Stimulated activated CD4-positive, alpha-beta T cell treated with anti-CD3 and anti-CD28 coated beads, Interleukin-4, amount 100 ng/mL, for 48 hours (primary cell): ENCODE measurements at places on chromosomes 11 and 22.
A peak's percentile ranks its signal among the peaks of the same experiment; 100 is the strongest.

DNA sequence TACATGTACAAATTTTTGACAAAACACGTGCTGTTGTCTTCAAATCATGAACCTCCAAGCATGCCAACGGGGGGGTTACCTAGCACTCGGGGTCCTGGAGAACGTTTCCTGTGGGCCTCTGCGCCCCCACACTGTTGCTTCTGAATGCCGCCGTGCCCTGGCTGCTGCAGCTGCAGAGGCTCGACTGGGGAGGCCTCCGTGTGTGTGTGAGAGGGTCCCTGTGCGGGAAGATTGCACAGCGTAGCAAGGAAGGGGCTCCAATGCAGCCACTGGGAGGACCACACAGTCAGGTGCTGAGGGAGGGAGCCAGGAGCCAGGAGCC, 1322.2 kb downstream of the TBC1D22A start:
- DNase-seq: no peak

DNA sequence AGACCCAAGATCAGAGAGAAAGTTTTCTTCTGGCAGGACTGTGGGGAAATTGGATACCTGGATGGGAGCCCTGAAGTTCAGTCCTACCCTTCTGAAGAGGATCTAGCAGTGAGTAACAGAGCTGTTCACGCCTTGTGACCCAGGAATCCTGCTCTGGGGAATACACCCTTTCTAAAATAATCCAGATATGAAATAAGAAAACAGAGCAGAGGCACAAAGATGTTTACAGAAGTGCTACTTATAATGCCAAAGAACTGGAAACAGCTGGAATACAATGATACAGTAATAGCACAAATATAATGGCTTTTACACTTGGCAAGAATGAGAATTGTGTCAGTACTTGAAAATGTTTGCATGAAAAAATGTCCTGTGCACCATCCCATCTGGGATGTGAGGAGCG, 304.0 kb upstream of the NARS2 start:
- no peak for DNase-seq

DNA sequence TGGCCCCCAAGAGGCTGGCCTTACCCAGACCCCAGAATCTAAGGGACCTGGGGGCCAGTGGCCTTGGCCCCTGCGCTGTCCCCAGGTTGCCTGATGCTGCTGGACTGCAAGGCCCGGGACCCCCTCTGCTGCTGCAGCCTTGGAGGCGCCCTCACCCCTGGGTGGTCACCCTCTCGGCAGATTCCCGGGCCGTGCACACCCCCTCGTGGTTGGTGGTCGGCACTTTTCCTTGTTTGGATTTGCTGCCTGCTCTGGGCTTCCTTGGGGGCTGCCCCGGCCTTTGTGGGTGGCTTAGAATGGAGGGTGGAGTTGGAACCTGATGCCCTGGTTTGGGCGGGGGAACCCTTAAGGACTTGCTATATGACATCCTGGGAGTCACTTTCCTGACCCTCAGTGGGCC, 5.3 kb downstream of the RIN1 start:
- no peak for DNase-seq

DNA sequence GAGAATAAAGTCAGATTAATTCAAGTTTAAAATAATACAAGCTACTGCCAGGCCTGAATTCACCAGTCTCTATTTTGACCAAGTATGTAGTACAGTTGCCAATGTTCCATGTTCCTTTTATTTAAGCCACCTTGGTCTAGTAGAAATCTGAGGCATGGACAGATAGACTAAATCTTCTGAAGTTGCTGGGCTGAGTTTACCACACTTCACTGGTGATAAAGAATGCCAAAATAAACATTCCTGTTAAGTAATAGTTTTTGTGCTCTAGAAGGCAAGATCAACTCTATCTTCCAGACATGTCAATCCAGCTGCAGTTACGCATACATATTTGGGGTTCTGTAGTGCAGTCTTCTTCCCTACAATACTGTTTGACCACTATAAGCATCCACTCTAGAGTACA, 83.9 kb upstream of the C11orf87 start:
- DNase-seq: no peak

DNA sequence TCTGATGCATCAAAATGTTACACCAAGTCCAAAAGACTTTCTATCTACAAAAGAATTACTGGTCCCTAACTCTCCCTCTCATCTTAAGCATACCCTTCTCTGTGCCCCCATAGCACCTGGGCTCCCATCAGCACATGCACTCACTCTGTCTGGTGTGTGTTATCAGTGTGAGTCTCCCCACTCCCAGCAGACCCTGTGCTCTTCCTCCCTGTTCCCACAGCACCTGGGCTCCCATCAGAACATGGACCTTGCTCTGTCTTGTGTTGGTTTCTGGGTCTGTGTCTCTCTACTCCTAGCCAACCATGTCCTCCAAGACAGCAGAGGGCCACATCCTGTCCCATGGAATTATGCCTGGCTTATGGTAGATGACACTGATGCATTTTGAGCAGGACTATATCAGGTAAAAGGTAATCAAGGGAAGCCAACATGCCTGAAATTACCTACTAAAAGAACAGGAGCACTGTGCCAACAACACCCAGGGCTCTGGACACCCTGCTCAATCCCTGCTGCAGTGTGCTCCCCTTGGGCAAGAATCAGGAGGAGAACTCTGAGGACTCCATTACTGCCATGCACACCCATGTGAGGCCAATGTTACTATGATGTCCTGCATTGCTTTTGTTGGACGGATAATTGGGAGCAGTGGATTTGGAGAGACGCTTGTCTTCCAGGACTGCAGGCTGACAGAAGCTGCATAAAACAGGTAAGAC, 34.3 kb downstream of the GAB4 start:
- DNase-seq: no peak

DNA sequence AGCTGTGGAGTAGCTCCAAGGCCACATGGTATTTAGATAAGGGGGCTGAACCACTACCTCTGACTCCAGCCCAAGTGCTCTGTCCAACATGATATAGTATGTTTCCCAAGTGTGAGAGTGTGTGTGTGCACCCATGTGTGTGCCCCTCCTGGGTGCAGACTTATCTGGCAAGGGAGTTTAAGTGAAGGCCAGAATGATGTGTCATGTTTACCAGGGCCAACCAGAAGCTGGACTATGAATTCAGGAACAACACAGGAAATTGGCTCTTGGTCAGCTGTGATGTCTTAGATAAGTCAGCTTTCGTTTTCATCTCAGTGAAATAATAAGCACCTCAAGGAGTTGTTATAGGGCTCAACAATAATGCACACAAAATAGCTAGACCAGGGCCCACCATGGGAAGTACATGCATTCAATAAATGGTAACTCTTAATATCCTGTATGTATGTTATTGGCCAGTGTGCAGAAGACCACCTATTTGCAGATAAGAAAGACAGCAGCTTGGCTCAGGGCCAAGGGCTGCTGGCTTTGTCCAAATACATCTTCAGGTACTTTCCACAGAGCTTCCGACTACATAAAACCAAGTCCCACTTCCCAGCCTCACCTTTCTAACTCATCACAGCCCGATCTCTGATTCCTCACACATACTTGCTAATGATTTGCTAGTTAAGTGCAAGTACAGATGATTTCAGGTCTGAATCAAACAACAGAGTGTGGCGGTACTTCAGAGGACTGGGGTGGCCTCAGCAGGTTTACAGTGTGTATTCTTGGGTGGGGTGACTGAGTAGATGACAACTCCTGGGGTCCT, 120.9 kb downstream of the ME3 start:
- DNase-seq: no peak

DNA sequence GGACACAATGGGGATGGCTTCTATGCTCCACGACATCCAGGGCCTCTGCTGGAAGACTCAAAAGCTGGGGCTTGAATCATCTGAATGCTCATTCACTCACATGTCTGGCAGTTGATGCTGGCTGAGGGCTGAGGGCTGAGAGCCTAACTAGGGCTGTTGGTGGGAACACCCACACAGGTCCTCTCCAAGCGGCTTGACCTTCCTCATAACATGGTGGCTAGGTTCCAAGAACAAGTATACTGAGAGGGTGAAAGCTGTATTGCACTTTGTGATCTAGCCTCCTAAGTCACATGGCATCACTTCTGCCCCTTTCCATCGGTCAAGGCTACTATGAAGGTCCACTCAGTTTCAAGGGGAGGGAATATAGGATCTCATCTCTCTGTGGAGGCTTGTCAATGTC, 7.5 kb downstream of the TMEM151A start:
- DNase-seq: no peak

GRCh38 chr11:46414466-46414796, 22.9 kb upstream of the CHRM4 start:
- DNase-seq: no peak

- peak; percentile 90 for DNase-seq
These were observed 873 bp upstream of the SCO2 start for GRCh38 chr22:50526108-50526833.

- no peak for DNase-seq
These were observed 258.9 kb downstream of the BRD1 start for GRCh38 chr22:49568751-49569285.

DNA sequence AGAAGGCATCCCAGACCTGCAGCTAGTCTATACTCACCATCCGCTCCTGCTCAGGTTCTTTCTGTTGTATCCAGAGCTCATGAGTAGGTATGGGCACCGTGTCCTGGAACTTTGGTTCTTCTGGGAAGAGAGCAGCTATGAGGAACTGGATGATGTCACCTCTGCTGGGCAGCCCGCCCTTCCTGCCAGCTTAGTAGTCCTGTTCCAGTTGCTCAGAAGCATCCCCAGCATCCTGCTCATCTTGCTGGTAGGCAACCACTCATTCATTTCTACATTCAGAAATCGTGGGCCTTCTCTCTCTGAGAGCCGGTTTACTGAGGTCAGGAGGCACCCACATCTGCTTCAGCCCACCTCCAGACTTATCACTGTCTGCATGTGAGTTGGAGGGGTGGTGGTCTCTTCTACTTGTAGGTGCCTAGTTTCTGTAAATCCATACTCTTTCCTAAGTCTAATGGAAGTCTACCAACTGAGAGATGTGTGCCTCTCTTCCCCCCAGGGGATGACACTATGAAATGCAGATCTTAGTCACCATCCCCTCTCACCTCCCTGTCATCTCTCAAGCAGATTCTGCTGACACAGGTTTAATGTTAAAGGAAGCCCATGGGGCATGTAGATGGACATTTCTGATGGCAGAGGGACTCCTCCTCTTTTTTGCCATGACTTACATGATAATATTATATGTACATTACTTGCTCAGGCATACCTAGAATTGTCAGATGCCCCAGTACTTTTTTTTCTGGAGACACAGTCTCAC, 29.6 kb upstream of the CCDC134 start:
- no peak for DNase-seq

DNA sequence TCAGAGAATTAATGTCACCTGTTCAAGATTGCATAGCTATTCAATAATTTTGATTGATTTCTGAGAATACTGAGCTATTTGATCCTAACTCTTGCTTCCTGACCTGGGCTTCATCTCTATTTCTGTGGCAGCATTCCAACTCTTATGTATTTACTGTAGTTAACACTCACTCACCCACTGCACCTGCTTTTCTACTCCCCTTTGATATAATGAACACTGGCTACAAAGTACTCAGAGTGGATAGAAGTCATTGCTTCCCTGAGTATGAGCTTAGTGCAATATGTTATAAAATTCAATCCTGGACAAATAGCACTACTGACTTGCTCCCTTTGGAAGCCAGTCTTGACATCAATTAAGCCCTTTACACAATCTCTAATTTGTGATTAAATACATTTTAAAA, 117.2 kb downstream of the APIP start:
- no peak for DNase-seq

GRCh38 chr11:17873586-17873985, 139.0 kb downstream of the KCNC1 start:
- DNase-seq: no peak

- no peak for DNase-seq
These were observed 158.3 kb upstream of the SNX19 start for GRCh38 chr11:131074573-131074972.

- DNase-seq: no peak
These were observed 3.1 kb downstream of the ACY3 start for GRCh38 chr11:67647471-67647870.

GRCh38 chr11:12600829-12601228, 73.4 kb upstream of the TEAD1 start:
- no peak for DNase-seq

GRCh38 chr22:50532824-50533796, 3.3 kb upstream of the TYMP start:
- no peak for DNase-seq

DNA sequence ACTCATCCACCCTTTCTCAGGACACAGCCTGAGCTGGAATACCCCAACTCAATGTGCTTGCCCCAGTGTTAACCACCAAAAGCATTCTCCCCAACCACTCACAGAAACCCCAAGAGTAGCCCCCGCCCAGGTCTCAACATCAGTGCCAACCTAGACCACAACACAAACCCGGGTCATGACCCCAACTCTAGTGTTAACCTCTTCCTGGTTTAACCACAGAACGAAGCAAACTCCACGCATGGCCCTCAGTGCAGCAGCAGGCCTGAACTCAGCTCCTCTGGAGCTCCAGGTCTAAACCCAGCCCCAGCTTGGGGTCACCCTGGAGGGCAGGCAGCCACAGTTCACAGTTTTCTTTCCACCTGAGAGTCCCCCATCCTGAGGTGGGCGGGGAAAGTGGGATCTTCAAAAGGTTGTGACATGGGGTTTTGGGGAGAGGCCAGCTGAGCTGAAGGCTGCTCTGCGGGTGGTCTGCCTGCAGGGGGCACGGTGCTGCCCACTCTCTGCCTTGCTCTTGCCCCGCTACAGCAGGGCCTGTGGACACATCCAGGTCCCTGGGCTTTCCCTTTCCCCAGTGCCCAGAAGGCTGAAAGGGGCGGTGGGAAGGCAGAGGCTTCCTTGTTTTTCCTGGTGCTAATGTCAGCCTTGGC, 37.9 kb downstream of the NECTIN1 start:
- no peak for DNase-seq

DNA sequence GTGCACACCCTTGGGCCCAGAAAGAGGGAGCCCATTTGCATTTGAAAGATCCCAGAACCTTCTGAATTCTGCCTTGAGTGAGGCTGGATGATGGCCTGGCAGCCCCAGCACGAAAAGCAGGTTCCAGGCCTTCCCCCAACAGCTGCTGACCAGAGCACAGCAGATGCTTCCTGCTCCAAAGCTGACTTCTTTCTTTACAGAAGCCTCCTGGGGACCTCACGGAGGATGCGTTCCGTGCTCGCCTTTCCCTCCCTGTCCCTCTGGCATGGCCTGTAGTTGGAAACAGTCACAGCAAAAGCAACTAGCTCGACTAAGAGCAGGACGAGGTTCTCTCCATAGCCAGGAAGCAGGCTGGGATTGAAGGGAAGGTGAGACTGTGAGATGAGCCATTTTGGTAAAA, 107.7 kb upstream of the B3GAT1 start:
- no peak for DNase-seq

DNA sequence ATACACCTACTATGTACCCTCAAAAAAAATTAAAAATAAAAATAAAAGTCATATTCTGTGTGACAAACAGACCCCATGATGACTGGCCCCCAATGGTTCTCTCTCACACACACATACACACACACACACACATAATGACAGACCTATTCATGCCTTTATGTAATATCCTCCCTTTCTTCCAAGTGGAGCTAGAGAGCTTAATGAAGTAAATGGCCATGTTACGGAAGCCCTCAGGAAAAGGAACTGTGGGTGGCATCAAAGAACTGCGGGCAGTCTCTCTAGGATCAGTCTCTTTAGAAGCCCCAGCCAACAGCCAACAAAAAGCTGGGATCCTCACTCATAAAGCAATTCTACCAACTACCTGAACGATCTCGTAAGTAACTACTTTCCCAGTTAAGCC, 125.5 kb downstream of the SIK3 start:
- DNase-seq: no peak

GRCh38 chr11:100174881-100175280, 512.2 kb upstream of the ARHGAP42 start:
- DNase-seq: no peak

- DNase-seq: peak; percentile 40
These were observed 621 bp downstream of the KCNC1 start for GRCh38 chr11:17734986-17735817.
